ENCODE measurements at places on chromosomes 16 and 17.

DNA sequence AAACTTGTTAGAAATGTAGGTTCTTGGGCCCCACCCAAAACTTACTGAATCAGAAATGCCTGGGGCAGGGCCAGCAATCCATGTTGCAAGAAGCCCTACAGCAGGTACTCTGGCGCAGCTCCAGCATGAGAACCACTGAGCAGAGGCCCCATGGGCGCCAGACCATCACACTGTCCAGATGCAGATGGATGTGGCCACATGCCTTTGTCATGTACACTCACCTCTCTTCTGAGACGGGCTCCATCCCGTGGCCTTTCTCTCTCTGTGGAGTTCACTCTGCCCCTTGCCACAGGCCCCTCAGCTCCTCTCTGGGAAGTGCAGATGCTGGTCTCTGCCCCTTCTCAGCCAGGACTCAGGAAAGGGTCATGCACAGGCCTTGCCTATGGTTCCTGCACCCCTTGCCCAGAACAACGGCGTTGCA is 2.3 kb upstream of the CCNF start:
- DNase-seq, result no peak

DNA sequence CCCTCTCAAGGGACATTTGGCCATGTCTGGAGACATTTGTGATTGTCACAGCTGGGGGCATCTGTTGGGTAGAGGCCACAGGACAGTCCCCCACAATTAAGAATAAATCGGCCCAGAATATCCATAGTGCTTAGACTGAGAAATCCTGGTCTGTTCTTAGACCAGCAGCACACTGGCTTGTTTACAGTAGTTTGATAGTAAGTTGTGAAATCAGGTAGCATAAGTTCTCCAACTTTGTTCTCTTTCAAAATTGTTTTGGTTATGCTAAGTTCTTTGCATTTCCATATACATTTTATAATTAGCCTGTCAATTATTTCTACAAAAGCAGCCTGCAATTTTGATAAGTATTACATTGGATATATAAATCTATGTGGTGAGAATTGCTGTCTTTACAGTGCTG is 6.8 kb downstream of the MGRN1 start:
- DNase-seq, result no peak

- DNase-seq, result no peak
Measured at GRCh38 chr16:8572919-8573724, 17.2 kb downstream of the TMEM114 start.

- DNase-seq, result no peak
Measured at GRCh38 chr17:56595831-56596690, 2.6 kb downstream of the NOG start.

GRCh38 chr16:56675685-56676210 is 6.1 kb downstream of the MT1H start:
- DNase-seq, result no peak

DNA sequence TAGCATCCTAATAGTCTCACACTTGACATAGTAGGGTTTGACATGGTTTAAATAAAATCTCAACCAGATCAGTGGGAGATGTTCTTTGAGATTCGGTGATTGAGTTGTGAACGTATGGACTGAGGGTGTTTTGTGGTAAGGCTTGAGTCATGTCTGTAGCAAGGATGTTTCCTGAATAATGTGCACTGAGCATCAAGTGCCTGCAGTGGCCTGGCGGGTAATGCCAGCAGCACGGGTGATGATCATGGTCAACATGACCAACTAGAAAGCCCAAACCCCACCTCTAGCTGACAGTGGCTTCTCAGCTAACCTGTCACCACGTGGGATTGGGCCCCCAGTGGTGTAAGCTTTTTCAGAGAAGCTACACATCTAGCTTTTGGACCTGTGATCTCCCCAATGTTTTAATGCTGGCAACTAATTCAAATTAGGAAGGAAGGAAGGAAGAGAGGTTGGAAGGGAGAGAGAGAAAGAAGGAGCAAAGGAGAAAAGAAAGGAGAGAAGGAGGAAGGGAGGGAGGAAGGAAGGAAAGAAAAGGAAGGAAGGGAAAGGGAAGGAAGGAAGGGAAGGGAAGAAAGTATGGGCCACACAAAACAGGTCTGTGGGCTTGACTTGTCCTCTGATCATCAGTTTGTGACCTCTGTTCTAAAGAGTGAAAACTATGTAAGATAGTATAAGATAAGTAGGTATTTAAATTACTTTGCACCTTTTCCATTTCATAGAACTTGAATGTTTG is 55.4 kb downstream of the WWOX start:
- DNase-seq, result no peak

DNA sequence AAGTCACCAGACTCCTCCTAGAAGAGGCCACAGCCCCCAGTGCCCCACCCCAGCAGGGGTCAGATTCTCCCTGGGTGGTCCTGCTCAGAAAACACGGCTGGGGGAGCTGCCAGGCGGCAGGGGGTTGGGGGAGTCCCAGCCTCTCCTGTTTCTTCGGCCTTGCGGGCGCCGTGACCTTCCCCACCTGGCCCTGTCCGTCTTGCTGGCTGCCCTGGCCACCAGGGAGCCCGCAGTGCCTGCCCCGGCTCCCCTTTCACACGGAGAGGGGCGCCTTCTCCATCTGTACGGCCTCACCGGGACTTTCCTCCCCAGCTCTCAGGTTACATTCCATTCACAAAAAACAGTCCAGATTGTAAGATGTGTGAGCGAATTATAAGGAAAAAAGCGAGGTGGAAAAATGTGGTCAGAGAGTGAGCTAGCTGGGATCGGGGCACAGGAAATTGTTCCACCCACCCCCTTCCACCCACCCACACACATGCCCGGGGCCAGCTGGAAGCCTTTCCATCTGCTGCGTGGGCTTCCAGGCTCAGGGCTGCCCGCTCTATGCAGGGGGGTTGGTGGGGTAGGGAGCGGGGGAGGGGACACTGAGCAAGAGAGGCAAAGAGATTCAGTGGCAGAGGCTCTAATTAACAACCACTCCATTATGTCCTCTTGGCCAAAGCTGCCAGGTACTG is 14.6 kb upstream of the CIBAR2 start:
- no peak for DNase-seq

DNA sequence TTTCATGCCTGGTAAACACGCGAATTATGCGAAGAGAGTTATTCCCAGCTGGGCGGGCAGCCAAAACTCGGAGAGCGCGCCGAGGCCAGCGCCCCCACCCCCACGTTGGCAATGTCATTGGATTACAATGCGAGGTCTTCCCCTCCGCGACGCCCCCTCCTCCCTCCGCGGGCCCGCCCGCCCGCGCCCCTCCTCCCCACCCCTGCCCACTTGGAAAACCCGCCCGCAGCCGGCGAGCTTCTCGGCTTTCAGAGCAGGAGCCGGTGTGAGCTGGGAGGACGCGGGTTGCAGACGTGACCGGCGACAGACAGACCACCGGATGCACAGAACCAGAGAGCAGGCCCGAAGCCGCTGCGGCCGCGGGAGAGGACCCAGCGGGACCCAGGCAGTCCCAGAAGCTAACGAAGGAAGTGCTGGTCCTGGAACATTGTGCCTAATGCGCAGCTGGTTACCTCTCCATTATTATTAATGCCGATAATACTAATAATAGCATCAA is 4.0 kb downstream of the NOG start:
- no peak for DNase-seq

- no peak for DNase-seq
Measured at GRCh38 chr17:36614933-36615332, 13.6 kb downstream of the MRM1 start.

DNA sequence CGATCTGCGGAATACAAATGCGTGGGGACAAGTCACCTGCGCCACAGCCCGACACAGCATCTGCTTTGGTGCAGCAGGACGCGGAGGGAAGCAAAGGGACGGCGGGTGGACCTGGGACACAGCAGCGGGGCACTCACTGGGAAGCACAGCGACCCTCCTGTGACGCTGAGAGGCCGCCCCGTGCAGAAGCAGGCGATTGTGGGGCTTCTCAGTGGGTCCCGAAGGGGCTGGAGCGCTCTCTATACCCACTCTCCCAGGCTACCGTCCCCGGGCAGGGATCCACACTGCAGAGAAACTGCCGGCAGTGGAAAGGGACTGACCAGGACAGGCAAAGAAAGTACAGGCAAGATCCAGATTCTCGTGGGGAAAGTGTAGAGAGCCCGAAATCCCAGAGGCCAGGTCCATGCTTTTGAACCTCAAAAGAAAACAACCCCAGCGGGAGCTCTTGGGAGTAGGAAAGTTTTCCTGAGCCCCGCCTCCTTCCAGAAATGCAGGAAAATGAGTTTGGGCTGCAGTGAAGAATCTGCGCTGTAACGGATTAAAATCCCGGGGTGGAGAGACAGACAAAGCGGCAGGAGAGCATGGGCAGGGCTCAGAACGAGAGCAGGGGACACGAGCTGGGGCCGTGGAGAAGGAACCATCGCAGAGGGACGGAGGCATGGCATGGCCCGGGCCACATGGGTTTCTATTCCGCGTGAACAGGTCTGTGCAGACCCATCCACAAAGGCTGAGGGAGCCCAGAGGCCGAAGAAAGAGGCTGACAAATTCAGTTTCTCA is 12.7 kb downstream of the COX4I1 start:
- DNase-seq, result no peak

GRCh38 chr17:81382851-81383250 is 12.4 kb upstream of the BAHCC1 start:
- no peak for DNase-seq

DNA sequence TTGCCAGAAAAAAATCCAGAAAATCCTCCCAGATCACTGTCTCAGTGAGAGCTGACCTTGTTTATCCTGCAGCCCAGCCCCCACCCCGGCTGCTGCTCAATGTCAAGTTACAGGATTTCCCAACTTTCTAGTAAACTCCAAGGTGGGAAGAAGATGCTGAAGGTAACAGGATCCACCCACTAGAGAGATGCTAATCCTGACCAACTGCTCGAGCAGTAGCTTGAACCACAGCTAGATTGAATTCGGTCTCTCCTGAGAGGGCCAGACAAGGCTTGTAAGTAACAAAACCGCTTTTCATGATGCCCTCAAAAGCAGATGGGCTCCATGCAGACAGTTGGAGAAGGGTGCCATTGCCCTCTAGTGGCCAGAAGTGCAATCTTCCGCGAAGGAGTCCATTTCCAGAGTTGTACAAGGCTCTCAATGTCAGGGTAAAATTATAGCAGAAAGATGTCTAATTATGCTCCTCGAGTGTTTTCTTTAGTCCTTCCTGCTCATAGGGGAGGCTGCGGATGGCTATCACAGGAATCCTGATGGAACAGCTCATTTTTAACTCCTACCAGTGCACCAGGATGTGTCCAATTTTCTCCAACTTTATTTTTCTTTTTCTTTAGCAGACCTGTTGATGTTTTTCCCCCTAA is 3.9 kb downstream of the CDH11 start:
- DNase-seq, result no peak

DNA sequence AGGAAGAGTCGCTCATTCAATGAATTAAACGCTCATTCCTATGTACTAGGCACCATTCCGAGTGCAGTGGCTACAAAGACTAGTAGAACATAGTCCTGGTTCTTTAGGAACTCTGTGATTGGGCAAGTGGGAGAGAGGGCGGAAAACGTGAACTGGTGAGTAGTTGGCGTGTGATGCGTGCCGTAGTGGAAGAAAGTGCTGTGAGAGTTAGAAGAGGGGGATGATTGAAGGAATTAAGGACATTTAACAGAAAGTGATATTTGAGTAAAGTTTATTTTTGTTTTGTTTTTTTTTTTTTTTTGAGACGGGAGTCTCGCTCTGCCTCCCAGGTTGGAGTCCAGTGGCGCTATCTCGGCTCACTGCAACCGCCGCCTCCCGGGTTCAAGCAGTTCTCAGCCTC is 7.9 kb upstream of the SLFN14 start:
- DNase-seq, result no peak

- no peak for DNase-seq
Measured at GRCh38 chr17:83177611-83178532, 98.5 kb downstream of the METRNL start.

DNA sequence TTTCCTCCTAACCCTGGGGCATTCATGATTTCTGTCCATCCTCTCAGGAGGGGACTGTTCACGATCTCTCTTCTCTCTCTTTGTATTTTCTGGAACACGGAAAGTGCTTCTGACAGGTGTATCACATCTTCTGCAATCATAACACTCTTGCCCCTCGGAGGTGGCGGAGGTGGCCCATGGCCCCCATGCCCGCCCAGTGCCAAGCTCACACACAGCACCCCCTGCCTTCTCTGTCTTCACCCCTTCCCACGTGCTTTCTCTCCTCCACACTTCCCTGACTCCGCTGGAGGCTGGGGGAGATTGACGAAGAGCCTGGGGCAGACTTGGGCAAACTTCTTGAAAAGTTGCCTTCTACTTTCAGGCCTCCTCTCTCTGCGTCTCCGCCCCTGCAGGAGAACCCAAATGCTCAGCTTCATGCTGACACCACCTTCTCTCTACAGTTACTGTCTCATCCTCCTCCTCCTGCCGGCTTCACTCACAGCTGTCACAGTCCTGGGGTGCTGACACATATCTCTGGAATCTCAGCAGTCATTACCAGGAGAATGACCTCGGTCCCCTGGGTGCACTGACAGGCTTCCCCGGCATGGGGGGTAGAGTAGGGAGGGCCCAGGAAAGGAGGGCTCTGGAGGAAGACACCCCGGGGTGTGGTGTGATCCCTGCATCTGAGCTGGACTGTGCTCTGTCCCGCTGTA is 127.1 kb downstream of the ENGASE start:
- DNase-seq, result no peak

GRCh38 chr17:56679115-56679776 is 85.7 kb downstream of the NOG start:
- no peak for DNase-seq

DNA sequence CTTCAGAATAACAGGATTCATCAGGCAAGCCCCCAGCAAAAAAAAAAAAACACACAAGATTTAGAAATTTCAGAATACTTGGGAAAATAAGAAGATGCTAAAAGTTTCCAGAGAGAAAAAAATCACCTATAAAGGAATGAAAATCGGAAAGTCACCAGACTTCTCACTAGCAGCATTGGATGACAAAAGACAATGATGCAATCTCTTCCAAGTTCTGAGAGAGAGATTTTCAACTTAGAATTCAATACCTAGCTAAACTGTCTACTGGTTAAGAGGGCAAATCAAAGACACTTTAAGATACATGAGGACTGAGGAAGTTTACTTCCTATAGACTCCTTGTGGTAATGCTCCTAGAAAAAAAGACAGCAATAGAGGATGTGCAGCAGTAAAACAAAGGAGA is 23.9 kb upstream of the TNS4 start:
- DNase-seq, result no peak

GRCh38 chr16:27739606-27740357 is 189.8 kb downstream of the KATNIP start:
- no peak for DNase-seq

GRCh38 chr17:21039839-21040575 is 2.8 kb downstream of the USP22 start:
- no peak for DNase-seq

Data from cortex of kidney (tissue), 1 donor.